Stimulated activated CD4-positive, alpha-beta T cell treated with anti-CD3 and anti-CD28 coated beads, Interleukin-1b, Interleukin-23, amount 100 ng/mL, for 24 hours (primary cell): ENCODE measurements at places on chromosomes 5 and 9.

DNA sequence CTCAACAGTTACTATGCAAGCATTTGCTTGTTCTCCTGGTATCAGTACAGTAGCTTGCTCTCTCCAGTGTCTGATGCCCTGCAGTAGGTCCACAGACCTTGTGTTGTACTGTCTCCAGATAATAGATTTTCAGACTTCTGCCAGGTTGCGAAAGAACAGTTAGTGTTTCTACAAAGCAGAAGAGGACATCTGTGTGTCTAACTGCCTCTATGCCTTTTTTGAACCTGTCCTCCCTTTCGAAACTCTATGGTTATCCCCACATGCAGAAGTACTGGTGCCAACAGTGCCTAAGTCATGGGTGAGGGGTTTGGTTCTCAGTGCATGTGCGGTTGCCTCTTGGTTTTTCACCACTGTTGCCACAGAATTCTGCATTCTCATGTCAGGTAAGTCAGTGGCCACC lies 45.9 kb downstream of the KCNN2 start:
- DNase-seq, result no peak

DNA sequence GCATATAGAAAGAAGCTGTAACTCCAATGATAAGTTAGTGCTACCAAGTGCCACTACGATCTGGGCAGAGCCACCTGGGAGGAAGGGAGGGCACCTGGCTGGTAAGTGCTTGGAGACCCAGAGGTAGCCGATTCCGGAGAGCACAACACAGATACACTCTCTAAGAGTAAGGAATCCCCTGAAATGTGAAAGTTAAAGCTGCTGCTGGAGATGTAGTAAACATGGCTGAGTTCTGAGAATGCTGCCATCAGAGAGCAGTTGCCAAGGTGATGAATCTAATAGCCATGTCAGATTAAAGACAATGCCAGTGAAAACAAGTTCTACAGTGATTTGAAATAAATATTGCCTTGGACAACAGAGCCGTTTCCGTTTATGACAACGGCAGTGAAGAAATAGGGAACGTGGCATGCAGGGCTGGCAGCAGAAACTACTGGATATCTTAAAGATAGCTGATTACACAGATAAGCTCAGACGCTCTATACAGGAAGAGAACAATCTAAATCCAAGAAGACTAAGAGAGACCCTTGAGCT lies 561.2 kb upstream of the C9orf72 start:
- DNase-seq, result no peak

GRCh38 chr5:21818370-21818720 lies 1034.8 kb downstream of the CDH12 start:
- no peak for DNase-seq

DNA sequence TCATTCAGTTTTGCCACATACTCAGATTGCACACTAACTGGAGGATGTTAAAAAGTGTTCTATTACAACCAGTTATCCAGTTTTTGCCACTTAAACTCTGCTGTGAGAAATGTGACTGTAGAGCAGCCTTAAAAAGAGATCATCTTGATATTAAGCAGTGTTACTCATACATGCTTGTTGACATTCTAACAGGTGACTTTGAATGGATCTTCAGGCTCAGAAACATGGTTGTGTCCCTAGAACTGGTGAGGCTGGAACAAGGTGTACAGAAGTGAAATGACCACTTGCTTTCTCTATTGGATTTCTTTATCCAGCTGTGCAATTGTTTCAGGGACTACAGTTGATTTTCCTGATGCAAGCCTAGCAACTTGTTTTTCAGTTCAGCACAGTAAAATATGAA lies 166.1 kb upstream of the CCDC152 start:
- no peak for DNase-seq
